NCI-H1417 (cell line): ENCODE measurements at places on chromosomes 2 and 18.
A peak's percentile ranks its signal among the peaks of the same experiment; 100 is the strongest.

GRCh38 chr2:187527262-187527661, 27.0 kb downstream of the TFPI start:
- no peak for DNase-seq

DNA sequence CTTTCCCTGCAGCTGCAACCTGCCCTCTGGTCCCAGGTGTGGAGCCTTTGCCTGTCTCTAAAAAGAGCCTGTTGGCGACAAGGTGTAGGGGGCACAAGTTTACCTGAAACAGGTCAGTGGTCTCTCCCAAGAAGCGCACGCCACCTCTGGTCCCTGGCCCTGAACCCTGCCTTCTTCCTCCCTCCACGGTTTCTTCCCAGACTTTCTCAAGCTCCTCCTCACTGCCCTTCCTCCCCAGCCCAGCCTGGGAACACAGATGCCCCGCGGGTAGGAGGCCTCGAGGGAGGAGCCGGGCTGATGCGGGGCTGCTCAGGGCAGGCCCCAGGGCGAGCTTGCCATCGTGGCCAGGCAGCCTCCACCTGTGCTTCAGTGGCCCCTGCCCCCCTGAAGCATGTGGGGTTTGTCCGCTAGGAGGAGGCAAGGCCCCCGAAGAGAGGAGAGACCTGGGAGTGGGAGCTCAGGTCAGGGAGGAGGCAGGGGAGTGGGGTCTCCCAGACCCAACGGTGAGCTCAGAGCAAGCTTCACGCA, 89.5 kb downstream of the SMAD7 start:
- no peak for DNase-seq

GRCh38 chr2:23390152-23390551, 5.2 kb downstream of the KLHL29 start:
- DNase-seq: peak; percentile 52

- no peak for DNase-seq
These were observed 76.4 kb upstream of the TTC39C start for GRCh38 chr18:23938043-23938756.

DNA sequence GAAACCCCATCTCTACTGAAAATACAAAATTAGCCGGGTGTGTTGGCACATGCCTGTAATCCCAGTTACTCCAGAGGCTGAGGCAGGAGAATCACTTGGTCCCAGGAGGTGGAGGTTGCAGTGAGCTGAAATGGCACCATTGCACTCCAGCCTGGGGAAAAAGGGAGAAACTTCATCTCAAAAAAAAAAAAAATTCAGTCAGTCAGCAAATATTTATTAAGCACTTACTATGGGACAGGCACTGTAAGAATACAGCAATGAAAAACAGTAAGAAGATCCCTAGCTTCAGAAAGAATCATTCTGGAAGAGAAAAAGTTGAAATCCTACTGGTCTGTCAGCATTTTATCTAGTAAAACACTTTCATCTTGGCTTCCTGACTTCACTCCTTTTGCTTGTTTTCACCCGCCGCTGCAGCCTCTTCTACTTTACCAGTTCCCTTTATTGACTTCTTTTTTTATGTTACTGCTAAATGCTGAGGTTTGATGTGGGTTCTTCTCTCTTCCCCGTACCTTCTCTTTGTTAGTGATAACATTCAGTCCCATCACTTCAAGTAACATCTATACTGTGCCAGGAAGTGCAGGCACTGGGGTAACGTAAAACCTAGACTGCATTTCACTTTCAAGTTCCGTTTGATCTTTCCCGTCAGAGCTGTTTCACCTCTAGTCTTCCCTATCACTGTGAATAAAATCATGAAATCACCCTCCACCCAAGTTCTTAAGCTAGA, 10.8 kb upstream of the TAF4B start:
- no peak for DNase-seq

DNA sequence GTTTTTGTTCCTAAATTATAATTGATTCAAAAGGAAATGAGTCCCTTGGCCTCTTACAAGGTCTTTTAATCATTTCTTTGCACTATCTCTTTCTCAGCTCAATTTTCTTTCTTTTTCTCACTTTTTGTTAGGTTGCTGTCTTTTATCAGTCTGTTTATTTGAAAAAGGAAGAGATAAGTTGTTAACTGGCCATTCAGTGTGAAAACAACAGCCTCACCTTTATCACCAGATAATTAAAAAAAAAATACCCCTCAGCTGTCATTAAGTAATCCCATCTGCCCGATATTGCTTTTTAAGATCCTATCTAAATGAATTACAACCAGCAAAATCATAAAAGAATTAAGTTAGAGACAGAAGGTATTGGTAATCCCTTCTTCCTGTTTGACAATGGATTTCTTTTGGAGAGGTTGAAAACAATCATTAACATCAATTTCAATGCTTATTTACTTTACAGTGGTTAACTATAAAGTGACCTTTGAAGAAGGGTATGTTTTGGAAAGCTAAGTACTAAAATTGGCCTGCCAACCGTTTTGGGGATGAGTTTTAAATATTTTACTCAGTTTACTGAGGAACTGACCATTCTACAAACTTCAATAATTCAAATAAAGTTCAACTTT, 104.9 kb downstream of the TGIF1 start:
- peak; percentile 31 for DNase-seq

- peak; percentile 23 for DNase-seq
These were observed 4.2 kb upstream of the ODC1 start for GRCh38 chr2:10452312-10452711.

- no peak for DNase-seq
These were observed 888.4 kb downstream of the TRIB2 start for GRCh38 chr2:13604951-13605661.

GRCh38 chr2:42128721-42129486, 40.2 kb upstream of the EML4 start:
- DNase-seq: no peak

GRCh38 chr18:38690626-38691025, 1125.0 kb upstream of the CELF4 start:
- DNase-seq: no peak
